ENCODE measurements at places on chromosomes 16 and 17. TPM values are rescaled to one million over a fixed set of nuclear protein-coding genes. Genes with fewer than 3 reads are reported as not detected.

Gene CCDC144A
- total RNA-seq = 10.9 TPM

Gene ZNF205
- 25.1 TPM for total RNA-seq

Gene CCL17
- total RNA-seq = not detected

Gene C17orf50
- not detected for total RNA-seq

Gene TMEM238L
- total RNA-seq = not detected

Gene ZFPM1
- 1.7 TPM for total RNA-seq

Gene NUBP1
- total RNA-seq = 23.6 TPM

Gene VEZF1
- total RNA-seq = 37.2 TPM

Gene CCL4
- total RNA-seq = not detected

Gene SLFN14
- not detected for total RNA-seq

Gene OSGIN1
- 3.8 TPM for total RNA-seq

Gene ASIC2
- total RNA-seq = 0.66 TPM

Gene CETP
- total RNA-seq = 0.17 TPM

Gene FBXO39
- 0.15 TPM for total RNA-seq

Gene EME1
- 10.9 TPM for total RNA-seq

Gene PRSS21
- total RNA-seq = 2.0 TPM

Gene TBX6
- total RNA-seq = under 0.01 TPM

Gene KRTAP16-1
- not detected for total RNA-seq

Gene LGALS9B
- total RNA-seq = not detected

Gene ARHGDIG
- total RNA-seq = 0.73 TPM

Gene RPL13
- total RNA-seq = 3,310 TPM

Gene CMTM1
- 2.0 TPM for total RNA-seq

Gene ADORA2B
- 11.2 TPM for total RNA-seq

Gene SLC25A39
- total RNA-seq = 99.9 TPM

Gene SBK1
- not detected for total RNA-seq

Gene HSF5
- total RNA-seq = under 0.01 TPM

Gene KRTAP2-3
- total RNA-seq = not detected

Gene ABCA8
- 85.1 TPM for total RNA-seq

Gene BAIAP3
- total RNA-seq = 1.5 TPM

Gene SNX11
- 10.3 TPM for total RNA-seq

Gene SCIMP
- not detected for total RNA-seq

Gene PPY
- not detected for total RNA-seq

Gene LITAFD
- total RNA-seq = not detected

Gene AKAP1
- 10.9 TPM for total RNA-seq

Gene ABAT
- total RNA-seq = 1.9 TPM

Gene GHDC
- total RNA-seq = 16.1 TPM

Gene C17orf113
- 0.17 TPM for total RNA-seq

Gene PAGR1
- total RNA-seq = 30.4 TPM

Gene SLC47A1
- 0.15 TPM for total RNA-seq

Gene SMG1
- total RNA-seq = 72.8 TPM

Gene NOS2
- not detected for total RNA-seq
